ENCODE measurements at places on chromosomes 11 and 22.

DNA sequence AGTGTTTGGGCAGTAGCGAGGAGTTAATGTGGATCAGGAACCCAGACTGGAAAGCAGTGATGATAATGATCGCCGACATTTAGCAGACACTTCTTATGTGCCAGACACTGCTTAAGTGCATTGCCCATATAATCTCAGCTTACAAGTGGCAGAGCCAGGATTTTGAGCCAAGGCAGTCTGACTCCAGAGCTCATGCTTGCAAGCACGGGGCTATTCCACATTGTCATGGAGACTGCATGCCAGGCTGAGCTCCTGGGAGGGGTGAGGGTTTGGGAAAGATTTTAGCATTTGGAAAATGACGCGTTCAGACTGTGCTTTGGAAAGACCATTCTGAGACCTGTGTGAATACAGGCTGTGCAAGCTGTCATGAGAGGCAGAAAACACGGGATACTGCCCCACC lies 302.7 kb downstream of the DDX10 start:
- DNase-seq = no peak

DNA sequence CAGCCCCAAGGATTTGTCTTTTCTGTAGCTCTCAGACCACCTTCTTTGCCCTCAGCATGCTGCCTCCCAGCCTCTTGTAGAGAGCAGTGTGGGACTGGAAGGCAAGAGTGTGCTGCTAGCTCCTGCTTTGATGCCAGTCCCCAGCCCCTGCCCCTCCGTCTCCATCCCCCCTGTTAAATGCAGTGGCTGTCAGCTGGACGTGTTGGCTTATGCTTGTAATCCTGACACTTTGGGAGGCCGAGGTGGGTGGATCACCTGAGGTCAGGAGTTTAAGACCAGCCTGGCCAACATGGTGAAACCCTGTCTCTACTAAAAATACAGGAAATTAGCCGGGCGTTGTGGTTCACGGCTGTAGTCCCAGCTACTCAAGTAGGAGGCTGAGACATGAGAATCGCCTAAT lies 15.5 kb downstream of the SNRPD3 start:
- no peak for DNase-seq

GRCh38 chr11:45174963-45175362 lies 28.5 kb downstream of the PRDM11 start:
- DNase-seq = no peak

DNA sequence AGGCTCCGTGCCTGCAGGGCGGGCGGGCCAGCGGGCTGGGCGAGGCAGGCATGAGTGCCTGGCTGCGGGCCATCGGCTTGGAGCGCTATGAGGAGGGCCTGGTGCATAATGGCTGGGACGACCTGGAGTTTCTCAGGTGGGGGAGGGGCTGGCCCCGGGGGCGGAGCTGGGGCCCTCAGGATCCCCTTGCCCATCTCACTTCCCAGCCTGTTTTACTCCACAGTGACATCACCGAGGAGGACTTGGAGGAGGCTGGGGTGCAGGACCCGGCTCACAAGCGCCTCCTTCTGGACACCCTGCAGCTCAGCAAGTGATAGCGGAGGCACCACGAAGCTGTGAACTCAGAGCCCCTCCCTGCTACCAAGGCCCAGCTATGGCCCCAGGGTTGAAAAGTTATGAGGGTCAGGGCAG lies 5.9 kb downstream of the PHOX2A start:
- DNase-seq = peak; percentile 62

DNA sequence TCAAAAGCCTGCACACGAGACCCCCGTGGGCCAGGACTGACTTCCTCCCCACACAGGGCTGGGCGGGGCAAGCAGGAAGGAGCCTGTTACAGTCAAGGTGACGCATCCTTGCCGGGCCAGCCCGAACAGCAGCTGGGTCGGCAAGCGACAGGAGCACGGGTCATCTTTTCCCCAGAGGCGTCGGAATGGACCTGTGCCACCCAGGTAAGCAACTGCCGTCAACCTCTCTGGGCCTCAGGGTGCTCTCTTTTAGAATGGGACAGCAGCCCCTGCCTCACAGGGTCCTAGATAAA lies at the start of gene CYTH4:
Gene CYTH4, plus strand, starts transcription at position 124 of the 293 bp plus-strand sequence. Its CDS starts 62 bp downstream, at position 186.
- no peak for DNase-seq

GRCh38 chr11:20980736-20981135 lies 311.4 kb downstream of the NELL1 start:
- DNase-seq = no peak

DNA sequence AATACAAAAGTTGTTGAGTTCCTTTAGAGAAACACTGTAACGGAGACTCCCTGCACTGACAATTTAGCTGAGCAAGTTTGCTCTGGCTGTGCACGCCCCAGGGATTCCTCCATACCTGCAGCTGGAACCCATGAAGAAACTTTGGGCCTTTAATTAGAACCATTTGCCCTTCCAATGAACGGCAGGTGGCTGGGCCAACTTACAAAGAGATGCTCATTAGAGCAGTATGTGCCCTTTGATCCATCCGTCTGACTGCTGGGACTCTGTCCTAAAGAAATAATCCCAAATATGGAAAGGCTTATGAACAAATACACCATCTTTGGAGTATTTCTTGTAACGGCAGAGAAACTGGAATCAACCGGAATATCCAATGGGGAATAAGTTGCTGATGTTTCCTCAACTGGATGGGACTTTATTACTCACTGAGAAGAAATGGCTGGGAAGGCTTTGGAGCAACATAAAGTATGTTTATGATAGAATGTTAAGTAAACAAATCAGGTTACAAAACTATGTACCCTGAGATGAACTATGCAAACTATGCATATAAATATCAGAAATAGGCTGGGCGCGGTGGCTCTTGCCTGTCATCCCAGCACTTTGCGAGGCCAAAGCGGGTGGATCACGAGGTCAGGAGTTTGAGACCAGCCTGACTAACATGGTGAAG lies 24.4 kb upstream of the FBLN1 start:
- DNase-seq = peak; percentile 95

Measured in fibroblast of upper back skin (primary cell).